ENCODE measurements at places on chromosomes 13 and 19.

- no peak for DNase-seq
Measured at GRCh38 chr13:42066542-42066941, 18.1 kb downstream of the DGKH start.

DNA sequence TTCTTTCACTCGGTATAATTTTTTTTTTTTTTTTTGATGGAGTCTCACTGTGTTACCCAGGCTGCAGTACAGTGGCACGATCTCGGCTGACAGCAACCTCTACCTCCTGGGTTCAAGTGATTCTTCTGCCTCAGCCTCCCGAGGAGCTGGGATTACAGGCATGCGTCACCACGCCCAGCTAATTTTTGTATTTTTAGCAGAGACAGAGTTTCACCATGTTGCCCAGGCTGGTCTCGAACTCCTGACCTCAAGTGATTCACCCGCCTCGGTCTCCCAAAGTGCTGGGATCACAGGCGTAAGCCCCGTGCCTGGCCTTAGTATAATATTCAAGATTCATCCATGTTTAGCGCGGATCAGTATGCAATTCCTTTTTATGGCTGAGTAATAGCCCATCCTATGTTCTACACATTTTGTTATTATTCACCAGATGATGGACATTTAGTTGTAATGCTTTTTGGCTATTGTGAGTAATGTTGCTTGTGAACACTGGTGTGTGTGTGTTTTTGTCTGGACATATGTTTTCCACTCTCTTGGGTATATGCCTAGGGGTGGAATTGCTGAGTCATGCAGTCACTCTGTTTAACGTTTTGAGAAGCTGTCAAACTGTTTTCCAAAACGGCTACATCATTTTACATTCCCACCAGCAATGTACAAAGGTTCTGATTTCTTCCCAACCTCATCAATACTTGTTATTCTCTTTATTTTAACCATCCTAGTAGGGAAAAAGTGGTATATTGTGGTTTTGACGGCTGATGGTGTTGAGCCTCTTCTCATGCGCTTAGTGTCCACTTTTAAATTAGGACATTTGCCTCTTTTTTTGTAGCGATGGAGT lies 22.9 kb downstream of the PLEKHF1 start:
- DNase-seq: no peak

DNA sequence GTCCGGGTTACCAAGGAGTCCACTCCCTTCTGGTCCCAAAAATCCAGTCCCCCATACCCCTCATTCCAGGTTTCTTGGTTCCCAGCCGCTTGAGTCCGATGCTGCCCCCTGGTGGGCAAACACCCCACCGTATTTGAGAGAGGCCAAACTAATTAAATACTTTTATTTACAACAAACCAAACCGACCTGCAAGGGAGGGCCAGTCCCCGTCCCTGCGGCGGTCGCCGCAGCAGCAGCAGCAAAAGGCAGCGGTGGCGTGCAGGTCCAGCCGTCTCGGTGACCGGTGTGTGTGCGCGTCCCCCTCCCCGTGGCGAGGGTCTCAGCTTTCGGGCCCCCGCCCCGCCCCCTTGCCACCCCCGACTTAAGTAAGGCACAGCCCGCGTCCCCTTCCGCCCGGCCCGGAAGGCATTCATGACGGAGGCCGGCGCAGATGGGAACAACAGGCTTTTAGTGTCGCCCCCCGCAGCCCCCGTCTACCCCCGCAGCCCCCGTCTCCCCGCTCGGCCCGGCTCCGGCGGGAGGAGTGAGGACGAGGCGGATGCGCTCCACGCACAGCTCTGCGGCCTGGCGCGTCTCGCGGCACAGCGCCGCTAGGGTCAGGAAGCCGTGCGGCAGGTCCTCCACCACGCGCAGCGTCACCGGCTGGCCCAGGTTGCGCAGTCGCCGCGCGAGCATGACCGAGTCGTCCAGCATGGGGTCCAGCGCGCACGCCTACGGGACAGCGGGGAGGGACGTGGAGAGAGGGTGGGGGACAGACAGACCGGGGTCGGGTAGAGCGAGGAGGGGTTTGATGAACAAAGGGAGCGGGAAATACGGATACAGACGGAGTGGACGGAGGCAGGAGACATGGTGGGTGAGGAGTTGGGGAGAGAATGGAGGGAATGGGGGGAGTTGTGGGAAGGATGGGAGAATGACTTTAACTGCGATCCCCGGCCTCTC lies 11.5 kb upstream of the CNFN start:
- peak; percentile 79 for DNase-seq

DNA sequence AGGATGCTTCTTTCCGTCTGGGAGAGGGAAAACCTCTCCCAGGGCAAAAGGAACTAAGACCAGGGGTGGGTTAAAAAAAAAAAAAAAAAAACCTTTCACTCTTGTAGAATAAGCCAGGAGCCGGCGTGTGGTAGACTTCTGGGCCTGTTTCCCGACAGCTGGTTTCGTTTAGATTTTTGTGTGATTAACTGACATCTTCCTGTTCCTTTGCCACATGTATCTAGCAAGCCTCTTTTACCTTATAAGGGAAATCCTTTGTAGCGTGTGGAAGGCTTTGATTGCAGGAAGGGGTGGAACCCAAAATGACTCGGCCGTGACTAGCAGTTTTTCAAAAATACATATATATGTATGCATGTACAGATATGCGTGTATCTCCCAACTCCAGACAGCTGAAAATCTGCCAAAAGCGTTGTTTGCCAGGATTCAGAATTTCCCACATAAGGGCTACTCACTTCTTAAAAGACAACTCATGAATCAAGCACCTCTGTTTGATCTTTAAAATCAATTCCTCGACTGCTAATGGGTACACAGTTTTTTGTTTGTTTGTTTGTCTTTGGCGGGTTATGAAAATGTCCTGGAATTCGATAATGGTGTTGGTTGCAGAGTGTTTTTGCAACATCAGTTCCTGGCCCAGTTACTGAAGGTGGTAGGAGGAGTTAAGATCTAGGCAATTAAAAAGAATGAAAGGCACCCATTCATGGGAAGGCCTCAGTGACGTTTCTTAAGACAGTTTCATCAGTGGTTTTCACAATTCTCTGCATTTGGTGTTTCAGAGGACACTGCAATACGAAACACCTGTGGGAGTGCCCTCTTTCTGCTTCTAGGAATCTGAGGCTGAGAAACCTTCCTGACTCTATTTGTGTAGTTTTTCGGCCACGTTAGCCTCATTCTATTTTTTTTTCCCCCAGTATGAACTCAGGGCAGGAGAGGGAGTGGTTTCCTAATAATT lies 2.7 kb downstream of the TPM4 start:
- DNase-seq: peak; percentile 94

DNA sequence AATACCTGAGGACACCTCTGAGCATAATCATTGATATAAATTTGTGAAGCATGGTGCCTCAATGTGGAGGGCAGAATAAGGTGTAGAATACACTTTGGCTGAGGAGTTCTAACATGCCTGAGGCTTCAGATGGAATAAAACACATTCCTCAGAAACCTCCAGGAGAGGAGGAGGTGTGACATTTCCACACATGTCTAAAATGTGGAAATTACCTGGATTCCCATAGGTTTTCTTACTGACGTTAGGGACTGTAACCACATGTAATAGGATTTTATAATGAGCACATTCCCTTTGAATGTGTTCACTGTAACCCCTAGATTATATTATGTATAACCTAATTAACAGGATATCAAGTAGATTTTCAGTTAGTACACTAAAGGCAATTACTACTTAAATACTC lies 226.1 kb downstream of the TDRD3 start:
- no peak for DNase-seq

DNA sequence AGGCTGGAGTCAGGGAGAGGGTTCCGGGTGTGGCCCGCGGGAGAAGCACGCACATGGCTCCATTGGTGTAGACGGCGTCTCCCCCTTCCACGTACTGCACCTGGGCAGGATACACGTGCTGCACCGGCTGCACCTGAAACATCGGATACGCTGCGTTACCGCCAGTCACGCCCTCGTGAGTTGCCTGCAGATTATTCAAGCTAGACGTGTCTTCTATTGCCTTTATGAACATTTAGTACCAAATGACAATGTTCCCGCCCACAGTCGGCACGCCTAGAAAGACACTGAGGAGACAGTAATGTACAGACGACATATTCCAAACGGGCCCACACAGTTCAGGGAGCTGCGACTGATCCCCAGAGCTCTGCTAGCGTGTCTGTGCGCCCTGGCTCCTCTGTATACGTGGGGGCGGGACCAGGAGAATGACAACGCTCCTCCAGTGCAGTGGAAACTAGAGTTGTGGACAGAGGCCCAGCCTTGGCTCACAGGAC lies 64.1 kb upstream of the RANBP3 start:
- DNase-seq: peak; percentile 12

DNA sequence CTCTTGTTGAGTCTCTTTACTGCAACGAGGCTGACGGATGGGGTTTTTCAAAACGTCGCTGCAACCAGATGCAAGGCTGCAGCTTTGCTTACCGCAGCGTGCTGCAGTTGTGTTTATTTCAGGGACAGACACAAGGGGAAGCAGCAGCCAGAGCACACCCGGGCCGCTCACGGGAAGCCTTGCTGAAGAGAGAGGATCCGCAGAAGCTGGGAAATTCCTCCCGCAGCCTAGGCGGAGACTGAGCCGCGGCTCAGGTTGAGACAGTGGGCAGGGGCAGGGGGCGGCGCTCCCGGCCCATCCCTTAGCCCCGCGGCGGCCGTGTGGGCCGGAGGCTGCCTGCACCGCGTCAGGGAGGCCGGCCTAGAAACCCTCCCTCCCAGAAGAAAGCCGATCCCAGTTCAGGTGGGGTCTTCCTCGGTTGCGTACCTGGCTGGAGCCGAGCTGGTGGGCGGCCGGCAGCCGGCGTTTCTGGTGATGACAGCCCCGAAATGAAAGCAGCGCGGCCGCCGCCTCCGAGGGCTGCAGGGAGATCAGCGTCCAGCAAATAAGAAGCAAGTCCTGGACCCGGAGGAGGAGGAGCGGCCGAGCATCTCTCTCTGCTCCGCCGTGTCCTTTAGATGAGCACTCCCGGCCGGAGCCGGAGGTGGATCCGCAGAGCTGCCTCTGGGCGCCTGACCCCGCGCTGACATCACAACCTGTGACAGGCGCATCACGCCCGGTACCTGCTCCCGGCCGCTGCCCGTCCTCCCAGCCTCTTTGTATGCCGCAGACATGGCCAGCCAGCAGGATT lies at the start of gene FRY:
Gene FRY, plus strand, starts transcription at position 750 of the 790 bp plus-strand sequence. Its CDS starts 22 bp downstream, at position 772.
- DNase-seq: peak; percentile 79

DNA sequence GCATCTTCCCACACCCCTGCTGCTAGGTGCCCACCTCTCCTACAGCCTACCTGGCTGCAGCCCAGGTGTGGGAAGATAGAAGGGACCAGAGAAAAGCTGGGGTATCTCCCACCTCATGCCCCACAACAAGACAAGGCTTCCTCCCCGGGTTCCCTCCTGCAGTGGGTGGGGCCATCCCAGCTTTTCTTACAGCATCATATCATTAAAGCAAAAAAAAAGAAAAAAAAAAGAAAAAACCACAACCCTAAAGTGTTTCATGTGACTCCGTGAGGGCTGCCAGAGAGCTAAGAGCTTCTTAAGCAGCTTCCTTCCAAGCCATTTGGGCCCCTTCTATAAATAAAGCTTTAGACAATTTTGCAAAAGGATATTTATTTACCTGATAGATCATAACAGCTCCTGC lies 455.4 kb upstream of the TSHZ3 start:
- DNase-seq: no peak

DNA sequence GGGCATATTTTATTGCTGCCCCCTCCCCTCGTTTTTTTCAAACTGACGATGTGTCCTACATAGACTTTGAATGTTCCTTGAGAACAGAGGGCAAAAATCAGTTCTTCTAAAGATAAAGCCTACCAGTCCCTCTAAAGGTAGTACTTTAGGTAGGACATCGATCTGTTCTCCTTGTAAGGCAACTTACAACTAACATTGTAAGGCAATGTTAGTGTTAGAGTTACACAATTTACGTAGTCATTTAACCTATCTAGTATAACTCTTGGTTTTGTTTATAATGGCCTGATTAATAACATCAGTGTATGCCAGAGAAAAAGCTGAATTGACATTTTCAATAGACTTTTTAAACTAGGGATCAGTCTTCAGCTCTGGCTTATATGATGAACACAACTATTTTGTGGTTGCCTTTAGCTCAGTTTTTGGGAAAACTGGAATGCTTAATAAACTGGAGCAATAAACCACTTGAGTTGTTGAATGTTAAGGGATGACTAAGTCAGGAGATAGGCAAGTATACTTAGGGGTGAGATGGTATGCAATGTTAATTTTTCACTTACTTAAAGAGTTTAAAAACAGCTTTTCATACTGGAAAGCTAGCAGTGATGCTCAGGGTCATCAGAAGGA lies 2.2 kb downstream of the NDFIP2 start:
- DNase-seq: no peak

DNA sequence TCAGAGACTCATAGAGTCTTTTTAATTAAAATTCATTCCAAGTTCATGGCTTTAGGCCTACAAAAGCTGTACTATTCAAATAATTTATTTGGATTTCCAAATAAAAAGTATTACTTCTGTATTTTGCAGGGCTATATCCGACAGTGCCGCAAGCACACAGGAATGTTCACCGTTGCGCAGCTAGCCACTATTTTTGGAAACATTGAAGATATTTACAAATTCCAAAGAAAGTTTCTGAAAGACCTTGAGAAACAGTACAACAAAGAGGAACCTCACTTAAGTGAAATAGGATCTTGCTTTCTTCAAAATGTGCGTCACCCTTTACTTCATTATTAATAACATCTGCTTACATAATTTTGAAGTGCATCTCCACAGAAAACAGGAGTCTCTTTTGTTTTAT lies 20.5 kb upstream of the C1QTNF9 start:
- DNase-seq: no peak

GRCh38 chr13:30712536-30713532 lies 22.5 kb upstream of the ALOX5AP start:
- no peak for DNase-seq

- DNase-seq: no peak
Measured at GRCh38 chr19:40192758-40193586, 1.7 kb downstream of the MAP3K10 start.

- no peak for DNase-seq
Measured at GRCh38 chr13:26601669-26602068, 44.2 kb downstream of the WASF3 start.

DNA sequence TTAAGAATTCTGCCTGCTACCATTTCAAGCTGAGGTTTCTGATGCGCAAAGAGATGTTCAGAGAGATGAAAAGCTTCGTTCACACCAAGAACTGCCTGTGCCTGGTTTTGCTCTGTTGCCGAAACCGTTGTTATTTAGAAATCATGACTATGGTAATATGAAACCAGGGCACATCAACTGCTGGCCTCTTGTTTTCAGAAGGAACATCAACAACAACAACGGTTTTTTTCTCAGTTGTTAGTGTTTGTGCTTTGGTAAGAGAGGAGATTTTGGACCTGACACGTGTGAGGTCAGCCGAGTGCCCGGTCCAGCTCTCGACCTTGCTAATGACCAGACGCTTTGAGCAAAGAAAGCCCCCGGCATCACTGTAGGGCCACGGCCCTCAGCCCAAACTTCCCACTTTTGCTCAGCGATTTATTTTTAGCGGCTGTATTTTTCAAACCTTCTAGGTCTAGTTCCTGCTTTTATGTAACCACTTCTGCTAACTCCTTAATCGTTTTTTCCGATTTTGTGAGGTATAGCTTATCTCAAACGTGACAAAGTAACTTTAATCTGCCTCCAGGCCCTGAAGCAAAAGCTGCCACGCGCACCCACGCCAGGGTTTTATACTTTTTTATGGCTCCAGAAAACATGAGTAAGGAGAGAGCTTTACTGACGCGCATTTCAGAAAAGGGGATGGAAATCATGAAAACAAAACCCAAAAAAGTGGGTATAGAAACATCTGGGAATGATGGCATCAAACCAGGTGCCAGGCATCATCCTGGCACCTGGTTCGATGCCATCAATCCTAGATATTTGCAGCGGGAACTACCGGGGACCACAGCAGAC lies 42.0 kb downstream of the KLF2 start:
- no peak for DNase-seq

Measured in uterus (tissue), 4 donors.